GM04503 (cell line): ENCODE measurements at places on chromosomes 16 and 17.

GRCh38 chr16:53910990-53911389 lies 207.0 kb downstream of the FTO start:
- no peak for DNase-seq

DNA sequence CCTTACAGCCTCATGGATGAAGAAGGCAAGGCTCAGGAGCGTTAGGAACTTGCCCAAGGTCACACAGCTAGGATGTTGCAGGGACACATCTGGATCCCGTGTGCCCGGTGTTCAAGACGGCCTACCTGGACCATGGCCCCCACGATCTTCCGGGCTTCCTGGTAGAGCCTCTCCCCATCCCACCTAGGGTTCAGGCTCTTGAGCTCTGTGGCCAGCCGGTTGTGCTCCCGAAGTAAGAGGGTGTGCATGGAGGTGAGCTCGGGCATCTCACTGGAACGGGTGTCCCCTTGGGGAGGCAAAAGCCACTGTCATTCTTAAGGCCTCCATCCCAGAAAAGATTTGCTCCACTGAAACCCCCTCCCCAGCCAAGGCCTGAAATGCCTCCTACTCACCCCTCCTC lies 5.3 kb downstream of the MPO start:
- no peak for DNase-seq

- DNase-seq, result no peak
These were observed 8.3 kb downstream of the LIG3 start for GRCh38 chr17:34988644-34989043.

- DNase-seq, result no peak
These were observed 273.9 kb downstream of the HAPSTR1 start for GRCh38 chr16:9365370-9365728.

DNA sequence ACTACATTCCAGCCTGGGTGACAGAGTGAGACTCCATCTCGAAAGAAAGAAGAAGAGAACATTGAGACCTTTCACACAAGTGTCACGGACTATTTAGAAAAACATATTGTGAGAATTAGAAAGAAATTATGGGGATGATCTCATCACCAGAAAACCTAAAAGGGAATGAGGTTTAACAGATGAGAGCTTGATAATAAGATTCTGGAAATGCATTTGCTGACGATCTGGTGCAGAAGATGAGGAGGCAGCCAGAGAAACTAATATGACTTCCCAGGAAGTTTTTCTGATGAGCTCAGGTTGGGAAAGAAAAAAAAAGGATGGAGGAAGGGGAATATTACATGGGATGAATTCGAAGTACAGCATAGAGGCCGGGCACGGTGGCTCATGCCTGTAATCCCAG lies 10.8 kb upstream of the APOH start:
- no peak for DNase-seq

DNA sequence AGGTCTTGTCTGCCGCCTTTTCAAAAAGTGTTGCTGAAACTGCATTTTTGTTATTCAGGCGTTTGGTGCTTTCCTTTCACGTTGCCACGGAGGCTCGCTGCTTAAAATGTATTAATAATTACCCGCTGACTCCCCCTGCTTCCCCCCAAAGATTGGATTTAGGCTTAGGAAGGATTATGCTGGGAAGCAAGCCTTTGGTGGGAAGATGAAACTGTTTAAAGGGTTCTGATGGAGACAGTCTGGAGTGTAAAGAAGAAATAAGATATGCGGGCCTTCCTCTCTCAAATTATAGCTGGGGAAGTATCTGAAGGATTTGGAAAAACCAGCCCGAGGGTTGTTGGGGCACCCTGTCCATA lies 1.1 kb downstream of the KSR1 start:
- DNase-seq, result no peak

- no peak for DNase-seq
These were observed 76.3 kb upstream of the ZNF469 start for GRCh38 chr16:88306411-88306810.

DNA sequence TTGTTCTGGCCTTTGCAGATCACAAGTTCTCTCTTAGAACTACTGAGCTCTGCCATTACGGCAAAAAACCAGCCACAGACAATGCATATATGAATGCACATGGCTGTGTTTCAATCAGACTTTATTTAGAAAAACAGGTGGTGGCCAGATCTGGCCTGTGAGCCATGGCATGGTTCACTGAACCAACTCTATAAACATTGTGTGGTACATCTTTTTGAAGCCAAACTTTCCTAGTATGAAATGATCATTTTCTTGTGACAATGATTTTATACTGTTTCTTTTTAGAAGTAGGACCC lies 65.9 kb upstream of the AMZ2 start:
- no peak for DNase-seq
